ENCODE measurements at places on chromosomes 3 and 15.
A peak's percentile ranks its signal among the peaks of the same experiment; 100 is the strongest.

GRCh38 chr3:189406148-189406547, 225.0 kb upstream of the TP63 start:
- no peak for DNase-seq

GRCh38 chr3:80663426-80663825, 895.6 kb upstream of the ROBO1 start:
- no peak for DNase-seq

DNA sequence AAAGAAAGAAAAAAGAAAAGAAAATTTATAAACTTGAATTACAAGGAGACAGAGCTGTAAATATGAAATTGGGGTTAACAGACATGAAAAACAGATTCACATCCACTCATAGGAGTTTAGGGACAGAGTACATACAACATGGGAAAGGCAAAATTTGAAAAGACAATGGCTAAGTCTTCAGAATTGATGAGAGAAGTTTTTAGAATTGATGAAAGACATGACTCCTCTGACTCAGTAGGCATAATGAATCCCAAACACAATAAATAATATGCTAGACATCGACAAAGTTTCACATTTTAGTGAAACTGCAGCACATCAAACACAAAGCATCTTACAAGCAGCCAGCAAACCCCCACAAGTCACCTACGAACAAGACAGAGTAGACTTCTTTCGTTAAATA, 84.4 kb upstream of the MELTF start:
- DNase-seq = no peak

DNA sequence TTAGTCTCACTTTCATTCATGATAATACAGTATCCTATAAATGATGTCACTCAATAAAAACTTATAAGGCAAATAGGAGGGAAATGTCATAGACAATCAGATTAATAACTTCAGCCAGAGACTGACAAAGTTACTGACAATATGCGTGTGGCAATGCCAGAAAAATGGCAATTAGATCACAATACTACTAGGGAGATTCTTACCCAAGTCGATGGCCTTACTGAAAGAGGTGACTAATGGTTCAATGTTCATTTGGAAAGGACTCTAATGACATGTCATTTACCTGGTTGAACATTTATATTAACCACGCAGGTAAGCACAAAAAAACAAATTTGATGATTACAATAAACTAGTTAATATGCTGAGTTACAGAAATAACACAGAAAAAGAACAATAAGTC, 45.9 kb upstream of the WDR5B start:
- DNase-seq = no peak

DNA sequence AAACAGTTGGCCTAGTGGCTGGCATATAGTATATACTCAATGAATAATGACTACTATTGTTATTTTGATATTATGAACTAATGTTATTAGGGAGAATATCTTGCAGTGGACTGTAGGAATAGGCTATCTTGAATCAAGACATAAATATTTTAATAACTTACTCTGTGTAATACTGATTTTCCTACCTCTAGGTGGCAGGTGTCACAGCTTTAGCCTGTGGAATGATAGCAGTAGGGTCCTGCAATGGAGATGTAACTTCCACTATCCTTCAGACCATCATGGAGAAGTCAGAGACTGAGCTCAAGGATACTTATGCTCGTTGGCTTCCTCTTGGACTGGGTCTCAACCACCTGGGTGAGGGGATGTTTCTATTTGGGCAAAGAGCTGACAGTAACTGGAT, 6.5 kb downstream of the PSMD2 start:
- DNase-seq = no peak

DNA sequence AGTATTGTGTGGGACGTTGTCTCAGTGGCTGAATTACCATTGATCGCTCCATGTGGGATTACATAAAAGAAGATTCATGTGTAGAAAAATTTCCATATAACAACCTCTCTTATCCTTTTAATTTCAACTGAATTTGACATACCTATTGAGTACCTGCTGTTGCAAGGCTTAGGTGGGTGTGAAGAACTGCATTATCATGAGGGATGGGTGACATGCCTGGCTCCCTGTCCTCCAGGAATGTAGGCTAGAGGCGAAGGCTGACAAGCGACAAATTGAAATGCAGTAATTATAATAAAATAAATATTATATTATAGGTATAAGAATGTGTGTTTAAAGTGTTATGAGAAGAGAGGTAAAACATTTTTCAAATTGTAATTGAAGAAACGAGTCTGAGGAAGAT, 52.7 kb upstream of the SPESP1 start:
- no peak for DNase-seq

- DNase-seq = no peak
Observed at GRCh38 chr15:97501291-97501690, 459.2 kb upstream of the ARRDC4 start.

DNA sequence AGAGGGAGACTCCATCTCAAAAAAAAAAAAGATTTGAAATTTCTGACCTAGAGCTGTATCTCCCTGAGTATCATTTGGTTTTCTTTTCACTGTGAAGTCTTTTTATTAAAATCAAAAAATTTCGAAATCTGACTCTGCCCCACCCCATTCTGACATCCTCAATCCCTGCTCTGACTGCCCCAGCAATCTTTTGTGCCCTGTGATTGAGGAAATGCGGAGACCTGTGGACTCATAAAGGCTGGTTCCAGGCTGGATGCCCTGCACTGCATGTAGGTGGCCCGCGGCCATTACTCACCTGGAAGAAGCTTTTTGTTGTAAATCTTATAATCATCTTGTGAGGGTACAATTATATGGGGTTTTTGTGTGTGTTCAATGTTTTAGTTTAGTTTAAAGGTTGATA, 147.3 kb upstream of the SEMA6D start:
- no peak for DNase-seq

- DNase-seq = no peak
Observed at GRCh38 chr15:66095871-66096687, 157.5 kb downstream of the MEGF11 start.

DNA sequence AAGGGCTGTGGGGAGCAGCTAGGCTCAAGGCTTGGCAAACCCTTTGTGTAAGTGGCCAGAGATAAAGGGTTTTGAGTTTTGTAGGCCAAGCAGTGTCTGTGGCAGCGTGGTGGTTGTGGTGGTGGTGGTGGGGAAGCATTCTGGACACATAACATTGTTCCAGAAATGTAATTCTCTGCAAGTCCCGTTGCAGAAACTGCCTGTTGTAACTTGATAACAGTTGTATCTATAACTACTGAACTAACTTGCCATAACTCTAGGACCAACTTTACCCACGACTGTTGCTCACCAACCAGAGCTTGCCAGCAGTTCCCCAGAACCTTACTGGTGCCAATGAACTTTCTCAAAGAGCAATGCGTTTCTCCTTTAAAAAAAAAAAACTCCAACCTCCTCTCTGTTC, 18.1 kb upstream of the TMEM40 start:
- no peak for DNase-seq

- DNase-seq = no peak
Observed at GRCh38 chr15:92861742-92862141, 38.4 kb upstream of the CHD2 start.

DNA sequence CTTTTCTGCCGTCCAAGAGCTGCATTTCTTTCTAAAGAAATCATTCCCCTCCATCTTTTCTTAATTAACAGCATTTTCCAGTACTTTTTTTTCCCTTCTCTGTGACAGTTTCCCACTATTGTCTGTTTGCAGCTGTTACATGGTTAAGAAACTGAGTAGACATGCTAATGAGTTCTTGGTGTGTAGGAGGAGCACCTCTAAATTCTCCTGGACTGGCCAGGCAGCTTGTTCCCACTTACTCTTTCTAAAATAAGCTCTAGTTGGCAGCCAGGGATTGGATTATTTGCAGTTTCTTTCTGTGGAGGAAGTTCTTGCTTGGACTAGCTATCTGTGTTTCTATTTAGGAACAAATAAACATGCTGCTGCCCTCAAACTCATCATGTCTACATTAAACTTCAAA, 235.1 kb upstream of the GAP43 start:
- no peak for DNase-seq

- DNase-seq = no peak
Observed at GRCh38 chr15:70037292-70037640, 60.5 kb downstream of the TLE3 start.

- no peak for DNase-seq
Observed at GRCh38 chr15:38696109-38696727, 131.6 kb upstream of the RASGRP1 start.

- DNase-seq = no peak
Observed at GRCh38 chr15:29102911-29103823, 166.5 kb downstream of the NSMCE3 start.

GRCh38 chr15:40340740-40341400, at the start of gene CCDC9B:
CCDC9B (minus strand) TSS chr15:40340939; CDS start chr15:40340819, 120 bp downstream.
- DNase-seq = peak; percentile 81

DNA sequence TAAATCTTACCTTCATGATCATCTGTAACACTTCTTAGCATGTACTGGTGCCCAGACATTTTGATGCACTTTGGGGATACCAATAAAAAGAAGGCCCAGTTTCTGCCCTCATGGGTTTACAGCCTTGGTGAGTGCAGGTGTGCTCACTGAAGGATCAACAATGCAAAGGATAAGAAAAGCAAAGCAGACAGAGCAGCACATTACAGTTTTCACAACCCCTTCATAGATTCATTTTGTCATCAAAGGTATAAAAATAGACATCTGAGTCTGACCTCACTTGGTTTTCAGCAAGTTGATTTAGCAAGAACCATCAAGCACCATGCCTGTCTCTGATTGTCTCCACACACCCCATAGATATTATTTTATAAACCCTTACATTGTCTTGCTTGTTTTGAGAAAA, 77.6 kb downstream of the BFSP2 start:
- DNase-seq = no peak

DNA sequence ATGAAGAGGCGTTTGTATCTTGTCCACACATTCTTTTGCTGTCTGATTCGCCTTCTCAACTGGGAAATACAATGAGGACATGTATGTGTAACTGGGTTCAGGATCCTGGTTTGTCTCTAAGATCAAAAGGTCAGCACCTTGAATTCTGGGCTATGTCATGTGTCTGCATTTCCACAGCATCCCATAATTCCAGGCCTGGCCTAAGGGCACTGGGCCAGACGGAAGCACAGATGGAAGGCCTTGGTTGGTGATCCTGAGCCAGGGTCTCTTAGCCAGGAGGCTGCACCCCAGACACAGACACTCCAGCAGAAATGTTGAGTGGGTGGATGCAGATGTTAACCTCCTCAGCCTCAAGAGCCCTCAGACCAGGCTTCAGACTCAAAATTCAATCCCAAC, 23.7 kb upstream of the HERC1 start:
- no peak for DNase-seq

DNA sequence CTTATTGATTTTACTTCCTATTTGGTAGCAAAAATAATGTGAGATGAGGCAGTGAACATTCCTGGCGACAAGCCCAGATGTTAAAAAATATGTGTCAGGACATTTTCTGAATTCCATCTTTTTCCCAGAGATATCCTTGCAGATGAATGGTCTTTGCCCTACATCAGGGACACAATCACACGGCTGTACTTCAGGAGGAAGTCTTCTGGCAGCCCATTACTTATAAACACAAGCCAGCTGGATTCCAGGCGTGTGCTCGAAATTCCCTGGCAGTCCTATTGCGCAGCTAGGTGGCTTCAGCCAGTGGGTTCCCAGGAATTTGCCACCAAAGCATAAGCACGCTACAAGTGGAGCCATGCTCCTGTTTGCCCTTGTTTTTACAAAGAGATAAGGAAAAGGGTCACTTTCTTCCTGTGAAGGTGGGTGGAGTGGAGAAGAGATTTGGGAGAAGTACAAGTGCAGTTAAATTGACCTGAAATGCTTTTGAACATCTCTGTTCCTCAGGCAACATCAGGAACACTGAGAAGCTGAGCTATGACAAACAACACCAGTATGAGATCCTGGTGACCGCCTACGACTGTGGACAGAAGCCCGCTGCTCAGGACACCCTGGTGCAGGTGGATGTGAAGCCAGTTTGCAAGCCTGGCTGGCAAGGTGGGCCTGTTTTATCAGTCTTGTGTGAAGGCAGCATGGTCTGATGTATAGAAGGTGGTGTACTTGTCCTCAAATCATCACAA, 257.1 kb upstream of the TRIM42 start:
- no peak for DNase-seq

GRCh38 chr15:63560741-63561448, 36.3 kb upstream of the FBXL22 start:
- no peak for DNase-seq

GRCh38 chr15:75178171-75178937, 23.3 kb upstream of the C15orf39 start:
- DNase-seq = no peak

DNA sequence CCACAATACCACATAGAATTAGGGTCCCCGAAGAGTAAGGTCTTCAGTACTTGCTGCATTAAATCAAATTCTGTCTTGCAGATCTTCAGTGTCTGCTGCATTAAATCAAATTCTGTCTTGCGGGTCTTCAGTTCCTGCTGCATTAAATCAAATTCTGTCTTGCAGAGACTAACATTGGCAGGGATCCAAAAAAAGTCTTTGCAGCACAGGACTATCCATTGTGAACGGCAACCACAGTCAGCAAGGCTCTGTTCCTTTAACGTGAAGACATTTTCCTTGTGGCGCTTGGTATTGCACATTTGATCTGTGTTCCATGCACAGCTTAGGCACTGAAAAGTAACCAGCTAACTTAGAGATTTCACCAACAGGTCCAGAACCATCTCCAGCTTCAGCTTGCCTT, 46.8 kb upstream of the POMGNT2 start:
- DNase-seq = no peak

DNA sequence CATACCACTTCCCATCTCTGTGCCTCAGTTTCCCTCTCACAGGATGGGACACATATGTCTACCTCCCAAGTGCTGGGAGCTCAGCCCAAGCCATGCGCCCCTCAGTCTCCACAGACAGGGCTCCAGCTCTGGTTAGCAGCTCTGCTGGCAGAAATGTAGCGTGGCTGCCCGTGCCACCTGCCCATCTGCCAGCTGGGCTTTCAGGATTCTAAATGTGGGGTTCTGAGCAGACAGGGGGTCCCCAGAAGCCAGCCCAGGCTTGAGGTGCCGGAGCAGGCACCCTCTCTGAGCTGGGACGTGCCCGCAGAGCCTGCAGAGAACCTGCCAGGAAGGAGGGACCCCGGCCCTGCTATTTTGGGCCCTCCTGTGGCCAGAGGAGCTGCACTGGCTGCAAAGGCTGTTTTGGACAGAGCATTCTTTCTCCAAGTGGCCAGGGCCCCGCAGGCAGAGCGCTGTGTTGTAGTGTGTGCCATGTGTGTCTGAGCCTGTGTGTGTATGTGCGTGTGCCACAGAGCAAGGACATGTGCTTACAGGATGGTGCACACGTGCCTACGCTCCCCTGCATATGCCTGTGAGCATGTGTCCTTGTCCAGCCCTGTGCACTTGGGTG, 31.7 kb downstream of the PSTPIP1 start:
- DNase-seq = no peak

DNA sequence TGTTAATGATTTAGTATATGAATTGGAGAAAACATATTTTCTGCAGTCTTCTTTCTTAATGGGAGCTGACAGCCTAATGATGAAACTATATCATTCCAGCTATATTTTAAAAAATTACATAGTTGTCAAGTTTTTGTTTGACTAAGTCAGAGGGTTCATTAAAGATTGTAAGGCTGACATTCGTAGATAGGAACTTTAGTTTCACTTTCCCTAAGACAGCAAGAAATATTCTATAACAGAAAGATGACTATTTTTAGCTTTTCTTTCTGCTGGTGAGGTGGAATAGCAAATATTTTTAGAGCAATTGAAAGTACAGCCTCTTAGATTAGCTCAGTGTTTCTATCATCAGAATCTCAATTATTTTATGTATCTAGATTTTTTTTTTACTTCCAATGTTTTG, 60.2 kb downstream of the PIAS1 start:
- DNase-seq = no peak
